Left ventricle myocardium inferior (tissue), 1 donor: ENCODE measurements at places on chromosomes 4 and X. TPM values are rescaled to one million over a fixed set of nuclear protein-coding genes. Genes with fewer than 3 reads are reported as not detected.
A peak's percentile ranks its signal among the peaks of the same experiment; 100 is the strongest.

DNA sequence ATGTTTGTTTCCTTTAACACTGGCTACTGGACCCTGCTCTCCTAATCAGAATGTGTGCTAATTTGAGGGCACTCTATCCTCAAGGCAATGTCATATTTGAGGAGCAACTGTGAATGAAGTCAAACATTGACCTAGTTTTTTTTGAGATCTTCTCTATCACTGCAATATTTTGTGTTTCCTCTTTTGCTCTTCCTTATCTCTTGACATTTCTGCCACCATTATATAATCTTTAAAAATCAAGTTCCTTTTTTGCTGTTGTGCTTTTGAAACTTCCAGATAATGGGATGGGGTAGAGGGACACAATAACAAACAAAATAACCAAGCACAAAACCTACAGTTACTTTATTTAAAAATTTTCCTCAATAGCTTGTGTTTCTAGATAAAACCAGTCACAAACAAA is 7.4 kb upstream of the WDFY3 start:
- no peak for DNase-seq

GRCh38 chrX:56248492-56248891 is 16.3 kb downstream of the KLF8 start:
- DNase-seq: peak; percentile 20

The DACH2 gene
- not detected for total RNA-seq

The ALG13 gene
- total RNA-seq: 19.7 TPM

GRCh38 chr4:187889651-187890050 is 105.9 kb upstream of the ZFP42 start:
- DNase-seq: no peak

The MAP7D2 gene
- 0.44 TPM for total RNA-seq

- no peak for DNase-seq
Observed at GRCh38 chr4:85776579-85776978, 301.6 kb downstream of the ARHGAP24 start.

GRCh38 chr4:41050116-41050515 is 164.2 kb downstream of the APBB2 start:
- DNase-seq: no peak

The SPANXA1 gene
- not detected for total RNA-seq

DNA sequence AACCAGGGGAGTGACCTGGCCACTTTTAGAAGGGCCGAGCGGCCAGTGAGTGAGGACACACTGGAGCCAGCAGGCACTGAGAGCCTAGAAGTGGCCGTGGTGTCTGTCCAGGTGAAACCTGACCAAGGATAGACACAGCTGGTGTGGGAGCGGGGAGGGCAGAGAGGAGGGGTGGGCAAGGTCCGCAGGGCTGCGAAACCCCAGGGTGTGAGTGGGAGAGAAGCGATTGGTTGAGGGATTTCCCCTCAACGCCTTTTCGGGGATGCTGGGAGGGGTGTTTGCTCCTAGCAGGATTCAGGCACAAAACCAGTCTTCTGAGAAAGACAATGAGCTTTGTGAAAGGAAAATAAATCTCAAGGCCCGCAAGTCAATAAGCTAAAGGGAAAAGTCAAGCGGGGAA is 33.2 kb upstream of the ARSD start:
- no peak for DNase-seq

DNA sequence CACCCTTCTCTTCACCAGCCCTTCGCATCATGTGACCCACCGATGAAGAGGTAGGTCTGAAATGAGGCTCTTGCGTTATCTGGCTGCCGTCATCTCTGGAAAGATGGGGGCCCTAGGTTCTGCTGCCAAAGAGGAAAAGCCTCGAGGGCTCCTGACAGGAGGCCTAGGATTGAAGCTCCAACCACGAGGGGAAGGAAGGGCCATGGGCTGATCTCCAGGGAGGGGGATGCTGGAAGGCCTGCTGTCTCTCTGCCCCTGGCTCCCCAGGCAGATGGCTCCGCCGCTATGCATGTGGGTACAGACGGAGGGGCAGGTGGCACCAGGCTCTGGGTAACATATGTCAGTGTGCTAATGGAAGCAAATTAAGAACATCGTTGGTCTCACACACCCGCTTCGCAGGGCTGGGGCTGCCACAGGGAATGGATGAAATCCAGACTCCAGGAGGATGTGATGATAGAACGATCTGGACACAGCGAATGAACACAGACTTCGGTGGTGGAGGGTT is 44.9 kb downstream of the AFAP1 start:
- no peak for DNase-seq

The FATE1 gene
- total RNA-seq: not detected

DNA sequence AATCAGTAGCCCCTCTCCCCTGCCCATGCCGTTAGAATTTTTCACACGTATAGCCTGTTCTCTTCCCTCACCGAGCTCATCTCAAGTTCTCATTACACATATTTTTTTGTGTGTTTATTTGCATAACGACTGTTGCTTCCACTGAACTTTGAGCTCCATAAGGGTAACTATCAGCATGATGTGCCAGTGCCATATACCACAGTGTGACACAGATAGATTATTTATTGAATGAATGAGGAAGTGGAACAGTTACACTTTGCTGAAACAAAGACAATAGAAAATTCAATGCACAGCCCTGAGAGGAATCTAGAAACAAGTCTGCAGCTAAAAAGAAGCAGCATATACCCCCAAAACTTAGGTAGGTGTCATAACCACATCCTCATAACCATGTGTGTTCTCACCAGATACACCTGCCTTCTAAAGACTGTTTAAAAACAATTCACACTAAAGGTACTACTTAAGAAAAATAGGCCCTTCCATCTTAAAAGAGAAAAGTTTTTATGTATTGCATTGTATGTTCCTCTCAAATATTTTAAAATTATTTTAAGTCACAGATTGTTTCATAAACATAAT is 389.9 kb downstream of the PACRGL start:
- no peak for DNase-seq

- DNase-seq: no peak
Observed at GRCh38 chr4:48261281-48261680, 8.4 kb downstream of the TEC start.

GRCh38 chr4:130131536-130131935 is 1035.6 kb downstream of the C4orf33 start:
- no peak for DNase-seq

DNA sequence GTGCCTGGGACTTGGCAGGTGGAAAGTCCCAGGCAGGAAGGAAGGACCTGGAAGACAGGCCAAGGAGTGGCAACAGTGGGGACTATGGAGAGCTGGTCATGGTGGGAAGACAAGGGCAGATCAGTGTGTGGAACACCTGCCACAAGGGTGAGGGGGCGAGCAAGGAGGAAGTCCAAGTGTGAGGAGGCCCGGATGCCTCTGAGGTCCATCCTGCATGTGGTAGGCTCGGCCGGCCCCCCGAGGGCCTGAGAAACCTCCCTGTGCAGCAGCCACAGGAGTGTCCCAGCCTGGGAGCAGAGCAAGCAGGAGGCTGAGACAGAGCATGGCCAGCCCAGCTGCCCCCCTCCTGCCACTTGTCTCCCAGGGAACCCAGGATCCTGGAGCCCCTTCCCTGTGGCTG is 40.5 kb upstream of the PSAPL1 start:
- DNase-seq: no peak

The MAGEA2 gene
- total RNA-seq: not detected

GRCh38 chrX:42752730-42753129 is 25.2 kb downstream of the PPP1R2C start:
- no peak for DNase-seq

DNA sequence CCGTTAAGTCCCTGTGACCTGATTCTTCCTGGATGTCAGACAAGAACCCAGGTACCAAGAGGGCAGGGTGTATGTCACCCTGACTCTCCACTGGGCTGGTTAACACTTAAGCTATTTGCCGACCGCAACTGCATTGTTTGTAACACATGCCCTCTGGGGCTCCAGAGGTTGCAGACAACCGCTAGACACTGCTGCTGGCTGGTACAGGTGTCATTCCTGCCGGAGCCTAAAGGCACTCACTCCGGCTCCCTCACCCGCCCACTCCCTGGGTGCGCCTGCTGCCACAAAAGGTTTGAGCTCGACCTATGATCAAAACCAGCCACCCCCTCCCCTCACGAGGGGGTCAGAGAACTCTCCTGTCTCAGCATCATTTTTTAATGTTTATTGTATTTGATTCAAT is 208.2 kb downstream of the FAT4 start:
- no peak for DNase-seq

The ADH1C gene
- total RNA-seq: 2.6 TPM

GRCh38 chrX:8815460-8816065 is 14.4 kb upstream of the FAM9A start:
- no peak for DNase-seq

- DNase-seq: no peak
Observed at GRCh38 chr4:25402521-25402920, 25.5 kb downstream of the ANAPC4 start.

DNA sequence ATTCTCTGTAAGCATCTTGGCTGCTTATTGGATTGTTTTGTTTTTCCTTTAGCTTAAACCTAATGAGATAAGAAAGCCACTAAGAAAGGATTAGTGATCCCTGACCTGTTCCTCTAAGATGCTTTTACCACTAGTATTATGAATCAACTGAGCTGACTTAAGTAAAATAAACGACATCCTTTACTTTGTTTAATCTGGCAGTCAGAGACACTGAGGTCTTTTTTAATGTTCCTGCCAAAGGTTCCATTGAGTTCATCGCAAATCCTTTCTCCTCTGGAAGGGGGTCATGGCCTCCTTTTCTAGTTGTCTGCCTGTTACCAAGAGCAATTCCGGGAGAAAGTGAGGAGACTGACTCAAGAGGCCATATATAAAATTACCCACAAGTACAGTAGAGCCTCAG is 1038.3 kb upstream of the SLIT2 start:
- DNase-seq: no peak

- no peak for DNase-seq
Observed at GRCh38 chrX:144722307-144722706, 525.0 kb upstream of the SPANXN1 start.

- DNase-seq: no peak
Observed at GRCh38 chr4:152255437-152255836, 280.5 kb downstream of the FBXW7 start.
